ENCODE measurements at places on chromosomes 12 and 14. TPM values are rescaled to one million over a fixed set of nuclear protein-coding genes. Genes with fewer than 3 reads are reported as not detected.

DNA sequence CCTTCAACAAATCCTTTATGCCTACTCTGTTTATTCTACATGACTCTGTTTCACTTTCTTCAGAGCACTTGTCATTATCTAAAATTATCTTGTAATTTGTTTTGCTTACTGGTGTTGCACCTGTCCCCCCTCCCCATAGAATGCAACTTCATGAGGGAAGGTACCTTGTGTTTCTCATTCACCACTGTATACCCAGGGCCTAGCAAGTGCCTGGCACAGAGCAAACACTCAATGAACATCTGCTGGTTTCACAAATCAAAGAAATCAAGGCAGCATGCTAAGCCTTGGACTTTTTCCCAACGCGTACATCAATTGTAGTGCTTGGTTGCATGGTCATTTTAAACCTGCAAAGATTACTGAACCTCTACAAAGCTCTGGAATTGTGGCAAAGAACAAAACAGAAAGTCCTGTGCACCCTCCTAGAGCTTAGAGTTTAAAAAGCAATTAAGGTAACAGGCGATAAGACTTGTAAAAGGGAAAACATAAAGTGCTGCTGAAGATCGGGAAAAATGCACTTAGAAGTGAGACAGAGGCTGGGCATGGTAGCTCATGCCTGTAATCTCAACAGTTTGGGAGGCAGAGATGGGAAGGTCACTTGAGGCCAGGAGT is 479.1 kb downstream of the MED13L start:
- DNase-seq = no peak

DNA sequence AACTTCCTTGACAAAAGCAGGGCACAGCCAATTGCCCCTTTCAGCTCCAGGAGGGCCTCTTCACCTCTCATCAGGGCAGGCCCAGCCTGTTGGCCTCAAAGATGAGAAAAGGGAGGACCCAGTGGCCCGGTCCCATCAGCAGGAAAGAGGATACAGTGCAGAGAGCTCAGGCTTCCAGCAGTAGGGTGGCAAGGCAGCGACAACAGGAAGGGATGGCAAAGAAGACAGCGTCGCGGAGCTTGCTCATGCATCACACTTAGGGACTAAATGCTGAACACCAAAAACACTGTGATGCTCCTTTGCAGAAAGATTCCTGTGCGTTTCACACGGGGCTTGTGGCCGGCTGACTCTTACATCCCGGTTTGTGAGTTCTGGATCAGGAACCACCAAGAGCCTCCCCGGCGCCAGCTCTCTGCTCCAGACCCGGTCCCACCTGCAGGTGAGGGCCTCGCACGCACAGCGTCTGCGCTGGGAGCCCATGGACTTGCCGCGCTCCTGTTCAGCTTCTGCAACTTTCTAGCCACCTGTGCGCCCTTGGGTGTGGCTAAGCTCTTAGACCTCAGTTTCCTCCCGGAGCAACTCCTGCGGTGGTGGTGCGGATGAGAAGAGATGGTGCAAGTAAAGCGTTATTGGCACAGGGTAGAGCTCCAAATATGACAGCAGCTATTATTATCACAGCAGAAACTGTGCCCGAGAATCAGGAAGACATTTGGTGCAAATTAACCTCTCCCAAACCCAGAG is 15.3 kb upstream of the BCL7A start:
- DNase-seq = no peak

Gene RNASE7
- total RNA-seq = not detected

Gene CFAP251
- total RNA-seq = 8.9 TPM

- DNase-seq = no peak
These were observed 1148.7 kb upstream of the TMEM132C start for GRCh38 chr12:127118251-127118650.

- DNase-seq = no peak
These were observed 64.9 kb downstream of the TMX1 start for GRCh38 chr14:51304941-51305340.

Gene GALNT9
- total RNA-seq = 0.36 TPM

Gene RAB2B
- 41.0 TPM for total RNA-seq

DNA sequence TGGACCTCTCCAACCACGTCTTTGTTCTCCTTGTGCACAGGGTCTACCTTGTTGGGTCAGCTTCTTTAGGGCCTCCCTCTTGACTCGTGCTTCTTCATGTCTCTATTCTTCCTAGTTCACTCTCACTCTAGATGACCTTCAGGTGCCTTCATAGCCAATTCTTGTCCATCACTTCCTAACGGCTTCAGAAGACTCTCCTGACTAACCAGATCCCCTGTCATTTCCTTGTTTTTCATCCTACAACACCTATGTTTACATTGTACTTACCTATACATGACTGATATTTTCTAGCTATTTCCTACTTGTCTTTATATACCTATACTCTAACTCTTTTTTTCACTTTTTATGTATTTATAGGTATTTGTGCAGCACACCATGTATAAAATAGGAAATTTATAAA is 117.1 kb downstream of the RPS6KA5 start:
- no peak for DNase-seq

DNA sequence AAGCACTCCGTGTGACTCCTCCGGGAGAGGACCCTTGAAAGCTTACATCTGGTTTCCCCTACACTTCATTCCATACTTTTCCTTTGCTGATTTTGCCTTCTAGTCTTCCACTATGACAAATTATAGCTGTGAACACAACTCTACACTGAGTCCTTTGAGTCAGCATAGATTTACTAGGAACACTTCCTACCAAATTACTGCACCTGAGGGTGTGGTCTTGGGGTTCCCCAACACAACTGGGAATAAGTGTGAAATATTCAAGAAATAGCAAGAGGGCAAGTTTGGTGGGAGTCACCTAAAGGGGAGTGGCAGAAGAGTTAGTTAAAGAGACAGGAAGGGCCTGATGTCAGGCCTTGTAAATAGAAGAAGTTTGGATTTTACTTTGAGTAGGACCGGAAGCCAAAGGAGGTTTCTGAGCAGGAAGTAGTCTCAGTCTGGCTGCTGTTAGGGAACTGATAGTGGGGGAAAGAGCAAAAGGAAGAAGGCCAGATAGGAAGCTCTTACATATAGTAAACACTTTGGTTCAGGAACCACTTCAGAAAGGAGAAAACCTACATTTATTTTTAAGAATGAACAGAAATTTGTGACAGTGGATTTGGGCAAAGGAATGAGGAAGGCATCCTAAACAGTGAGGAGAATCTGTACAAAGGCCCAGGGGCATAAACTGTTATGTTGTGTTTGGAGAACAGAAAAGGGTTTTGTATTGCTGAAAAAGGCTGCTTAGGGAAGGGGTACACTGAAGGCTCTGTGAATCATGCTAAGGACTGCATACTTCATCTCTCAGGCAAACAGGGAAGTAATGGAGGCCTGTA is 14.2 kb downstream of the SEL1L start:
- DNase-seq = no peak

- no peak for DNase-seq
These were observed 234.8 kb upstream of the TMPO start for GRCh38 chr12:98280621-98281020.

GRCh38 chr14:77077040-77077439 is 21.0 kb upstream of the CIPC start:
- no peak for DNase-seq

- no peak for DNase-seq
These were observed 2.7 kb downstream of the KMT2D start for GRCh38 chr12:49057888-49058287.

GRCh38 chr14:80077262-80077661 is 134.0 kb downstream of the DIO2 start:
- no peak for DNase-seq

- DNase-seq = no peak
These were observed 8.6 kb downstream of the IFI27L2 start for GRCh38 chr14:94120667-94121340.

- no peak for DNase-seq
These were observed 184.5 kb downstream of the NUBPL start for GRCh38 chr14:31745741-31746140.

- no peak for DNase-seq
These were observed 160.0 kb downstream of the ADGRD1 start for GRCh38 chr12:131113568-131114270.

Gene DIP2B
- total RNA-seq = 30.2 TPM

Gene TDG
- total RNA-seq = 61.9 TPM

Gene BATF
- not detected for total RNA-seq

Gene LAG3
- 2.5 TPM for total RNA-seq

GRCh38 chr12:7269273-7269672 is 34.6 kb upstream of the ACSM4 start:
- no peak for DNase-seq

- no peak for DNase-seq
These were observed 51.8 kb downstream of the GLT1D1 start for GRCh38 chr12:128905003-128905544.

DNA sequence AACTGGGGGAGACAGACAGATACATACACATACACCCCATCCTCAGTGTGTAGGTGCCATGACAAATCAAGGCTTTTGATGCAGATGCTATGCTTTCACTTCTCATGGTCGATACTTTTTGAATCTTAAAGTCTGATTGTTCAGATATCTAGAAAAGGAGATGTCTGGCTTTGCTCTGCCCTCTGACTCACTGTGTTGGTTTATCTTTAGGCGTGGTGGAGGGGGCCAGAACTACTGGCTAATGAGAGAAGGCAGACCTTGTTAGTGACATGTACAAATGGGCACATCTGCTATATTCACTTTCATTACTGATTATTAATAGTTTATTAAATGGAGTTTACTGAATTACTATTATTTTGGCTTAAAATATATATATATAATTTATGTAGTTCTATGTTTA is 444.3 kb upstream of the RGS6 start:
- DNase-seq = no peak

All from progenitor cell of endocrine pancreas (in vitro differentiated cells).